A549 treated with DMSO at 1 μM for 4 hours (cell line): ENCODE measurements at places on chromosomes 1 and 21. TPM values are rescaled to one million over a fixed set of nuclear protein-coding genes. Genes with fewer than 3 reads are reported as not detected.

Gene TMEM82
- not detected in 5 replicates for total RNA-seq

Gene SYCP1
- not detected in 5 replicates for total RNA-seq

Gene MUL1
- 38.6 to 42.7 TPM (median 41.0 TPM) in 5 replicates for total RNA-seq

Gene HPCA
- total RNA-seq, result 0.14 to 0.68 TPM (median 0.56 TPM) in 4 of 5 replicates, not detected in the other

Gene GPR37L1
- total RNA-seq, result 0.13 to 0.22 TPM (median 0.15 TPM) in 5 replicates

Gene CHODL
- not detected in 5 replicates for total RNA-seq

Gene C1orf115
- 4.4 to 5.6 TPM (median 5.5 TPM) in 5 replicates for total RNA-seq

Gene C4BPA
- total RNA-seq, result 0.48 to 1.0 TPM (median 0.64 TPM) in 5 replicates

Gene CYP4X1
- 0.03 to 0.05 TPM in 2 of 5 replicates, not detected in the others for total RNA-seq

Gene BROX
- total RNA-seq, result 18.5 to 28.3 TPM (median 21.7 TPM) in 5 replicates

Gene GCLM
- 109 to 156 TPM (median 135 TPM) in 5 replicates for total RNA-seq

Gene TTC22
- total RNA-seq, result not detected in 5 replicates

Gene FCGR1A
- total RNA-seq, result not detected in 5 replicates

Gene NIBAN1
- total RNA-seq, result 0.95 to 1.5 TPM (median 1.0 TPM) in 5 replicates

Gene KCNK1
- 13.2 to 19.6 TPM (median 18.1 TPM) in 5 replicates for total RNA-seq

Gene SYT2
- total RNA-seq, result 0.01 to 0.05 TPM (median 0.03 TPM) in 5 replicates

Gene ARHGEF16
- total RNA-seq, result 3.5 to 5.8 TPM (median 5.1 TPM) in 5 replicates

Gene FBXO2
- total RNA-seq, result 7.6 to 9.4 TPM (median 9.2 TPM) in 5 replicates

Gene GJA9
- 0.05 to 0.09 TPM (median 0.08 TPM) in 3 of 5 replicates, not detected in the others for total RNA-seq

Gene CCDC190
- total RNA-seq, result not detected in 5 replicates

Gene ADCY10
- total RNA-seq, result 0.08 to 0.17 TPM (median 0.12 TPM) in 5 replicates

Gene BTBD19
- total RNA-seq, result 2.4 to 3.9 TPM (median 3.1 TPM) in 5 replicates

Gene EVA1C
- total RNA-seq, result 36.8 to 45.4 TPM (median 40.4 TPM) in 5 replicates

Gene KIAA1614
- total RNA-seq, result 0.64 to 1.3 TPM (median 0.85 TPM) in 5 replicates

Gene RIPPLY3
- total RNA-seq, result 0.38 to 0.93 TPM (median 0.70 TPM) in 5 replicates

Gene SPRR2B
- total RNA-seq, result not detected in 5 replicates

Gene TRIM63
- total RNA-seq, result not detected in 5 replicates

Gene INTS7
- total RNA-seq, result 21.8 to 26.4 TPM (median 23.6 TPM) in 5 replicates

Gene AIM2
- total RNA-seq, result not detected in 5 replicates

Gene AKR7A3
- total RNA-seq, result 0.06 to 0.21 TPM (median 0.16 TPM) in 4 of 5 replicates, not detected in the other

Gene WLS
- total RNA-seq, result 16.7 to 20.6 TPM (median 19.7 TPM) in 5 replicates

Gene ATF6
- 12.0 to 14.3 TPM (median 13.3 TPM) in 5 replicates for total RNA-seq

Gene F13B
- 0.05 to 0.13 TPM in 2 of 5 replicates, not detected in the others for total RNA-seq

Gene LRRC8D
- total RNA-seq, result 37.6 to 46.3 TPM (median 44.0 TPM) in 5 replicates

Gene FCRLB
- 1.2 to 1.9 TPM (median 1.7 TPM) in 5 replicates for total RNA-seq

Gene PEAR1
- total RNA-seq, result 7.8 to 12.2 TPM (median 10.1 TPM) in 5 replicates

Gene NBPF19
- 3.8 to 5.3 TPM (median 4.2 TPM) in 5 replicates for total RNA-seq

Gene ANGPTL3
- not detected in 5 replicates for total RNA-seq

Gene KCNK2
- 0.11 to 0.28 TPM (median 0.22 TPM) in 3 of 5 replicates, not detected in the others for total RNA-seq

Gene AMY1A
- not detected in 5 replicates for total RNA-seq

Gene ZSWIM5
- total RNA-seq, result 0.40 to 0.66 TPM (median 0.55 TPM) in 5 replicates

Gene AQP10
- total RNA-seq, result not detected in 5 replicates

Gene FGGY
- 2.2 to 2.9 TPM (median 2.3 TPM) in 5 replicates for total RNA-seq

Gene LRRC3
- total RNA-seq, result 1.3 to 1.9 TPM (median 1.5 TPM) in 5 replicates

Gene TACSTD2
- total RNA-seq, result not detected in 5 replicates

Gene MAP3K7CL
- 1.7 to 2.6 TPM (median 2.0 TPM) in 5 replicates for total RNA-seq
